Stimulated activated CD4-positive, alpha-beta T cell treated with anti-CD3 and anti-CD28 coated beads, Interleukin-15, amount 100 ng/mL, for 48 hours (primary cell): ENCODE measurements at places on chromosomes 3 and 15.

- DNase-seq: no peak
Observed at GRCh38 chr3:196067439-196067838, 14.5 kb downstream of the TFRC start.

GRCh38 chr15:38307251-38307650 lies 54.6 kb downstream of the SPRED1 start:
- no peak for DNase-seq

- DNase-seq: no peak
Observed at GRCh38 chr3:192514754-192515663, 212.3 kb downstream of the FGF12 start.

GRCh38 chr3:78277801-78278200 lies 1237.9 kb downstream of the ROBO2 start:
- DNase-seq: no peak

GRCh38 chr3:136093771-136094170 lies 102.4 kb downstream of the MSL2 start:
- DNase-seq: no peak

GRCh38 chr15:76991741-76992645 lies 2.9 kb upstream of the PSTPIP1 start:
- no peak for DNase-seq

GRCh38 chr3:152199102-152199840 lies 69.5 kb upstream of the MBNL1 start:
- DNase-seq: no peak

DNA sequence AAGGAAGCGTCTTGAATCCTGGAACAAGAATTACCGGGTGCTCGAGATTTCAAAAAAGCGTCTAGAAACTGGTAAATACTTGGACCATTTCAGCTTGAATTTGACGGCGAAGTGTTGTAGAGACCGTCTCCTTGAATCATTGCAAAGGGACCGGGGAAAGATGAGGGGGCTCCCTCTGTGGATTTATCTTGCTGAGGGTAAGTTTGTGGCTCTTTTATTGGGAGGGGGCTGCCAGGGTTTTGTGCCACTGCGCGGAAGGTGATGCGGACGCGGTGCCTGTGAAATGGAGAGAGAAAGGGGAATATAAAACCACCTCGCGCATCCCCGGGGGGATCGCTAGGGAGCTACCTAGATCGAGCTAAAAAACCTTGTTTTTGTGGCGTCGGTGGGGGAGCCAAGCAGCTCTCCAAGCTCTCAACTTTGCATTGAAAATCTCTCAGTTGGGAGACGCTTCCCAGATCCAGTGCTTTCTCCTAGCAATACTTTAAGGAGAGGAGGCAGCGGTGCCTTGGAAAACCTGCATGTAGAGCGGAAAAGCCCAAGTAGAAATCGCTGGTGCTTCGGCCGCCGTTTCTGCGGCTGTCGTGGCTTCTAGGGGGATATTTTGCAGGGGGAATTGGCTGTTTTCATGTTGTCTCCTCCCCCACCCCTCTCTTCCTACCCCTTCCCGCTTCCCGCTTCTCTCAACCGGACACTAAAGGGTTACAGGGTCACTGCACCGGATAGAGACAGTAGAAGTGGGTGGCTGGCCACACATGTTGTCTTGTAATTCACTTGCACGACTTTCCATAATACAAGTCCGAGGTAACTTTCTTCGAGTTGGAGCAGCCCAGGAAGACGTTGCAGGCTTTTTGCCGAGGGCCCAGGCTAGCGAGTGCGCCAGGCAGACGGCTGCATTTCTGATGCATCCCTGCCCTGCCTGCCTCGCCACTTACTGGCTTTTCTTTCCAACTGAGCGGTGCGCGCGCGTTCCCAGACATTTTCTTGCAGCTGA lies 187.6 kb downstream of the NLGN1 start:
- no peak for DNase-seq

DNA sequence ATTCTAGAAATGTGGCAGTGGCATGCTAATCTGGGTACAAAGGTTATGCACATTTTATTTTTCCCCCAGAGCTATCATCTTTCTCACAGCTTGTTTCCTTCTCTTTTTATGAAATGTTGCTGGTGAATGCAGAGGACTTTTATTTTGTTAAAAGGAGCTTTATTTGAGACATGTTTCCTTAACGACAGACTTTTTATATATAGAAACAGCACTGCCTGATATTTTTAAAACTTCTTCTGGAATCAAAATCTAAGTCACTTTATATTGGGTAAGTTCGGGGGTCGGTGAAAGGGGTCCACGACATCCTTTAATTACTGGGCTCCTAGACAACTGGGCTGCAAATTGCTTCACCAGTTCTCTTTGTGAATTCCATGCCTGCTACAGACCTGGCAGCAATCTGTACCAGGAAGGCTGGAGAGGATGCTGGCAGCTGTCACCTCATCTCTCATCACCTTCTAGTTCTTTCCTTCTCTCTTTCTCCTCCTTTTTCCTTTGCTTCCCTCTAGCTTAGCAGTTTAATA lies 464.7 kb downstream of the PDCD6IP start:
- DNase-seq: no peak

DNA sequence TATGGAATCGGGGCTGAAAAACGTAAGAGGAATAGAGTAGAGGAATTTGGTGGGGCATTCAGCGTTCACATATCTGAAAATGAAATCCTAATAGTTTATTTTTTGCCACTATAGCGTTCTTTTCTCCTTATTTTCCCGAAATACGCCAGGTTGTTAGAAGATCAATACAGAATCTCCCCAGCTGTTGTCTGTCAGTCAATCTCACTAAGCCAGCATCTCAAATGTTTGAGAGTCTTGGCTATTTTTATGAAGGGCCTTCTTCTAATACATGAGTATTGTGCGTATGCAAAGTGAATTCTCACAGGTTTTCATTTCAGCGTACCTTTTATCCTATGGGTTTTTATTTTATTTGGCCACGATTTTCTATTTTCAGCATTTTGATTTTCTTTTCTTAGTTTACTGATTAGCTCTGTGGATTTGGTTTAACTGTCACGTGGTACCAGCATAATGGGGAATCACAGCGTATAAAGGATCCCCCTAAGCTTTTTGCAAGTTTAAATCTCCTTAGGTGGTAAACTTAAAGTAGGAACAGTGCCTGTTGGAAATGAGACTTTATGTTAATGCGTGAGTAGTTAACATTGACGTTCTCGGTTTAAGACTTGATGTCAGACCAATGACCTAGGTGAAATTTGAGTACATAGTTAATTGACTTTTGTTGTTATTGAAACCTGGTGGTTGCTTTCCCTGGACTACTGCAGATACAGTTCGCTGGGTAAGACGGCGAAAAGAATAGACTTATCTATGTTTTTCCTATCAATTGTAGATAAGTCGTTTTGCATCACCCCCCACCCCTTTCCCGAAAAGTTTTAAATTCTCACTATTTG lies 1.3 kb downstream of the FXR1 start:
- no peak for DNase-seq

DNA sequence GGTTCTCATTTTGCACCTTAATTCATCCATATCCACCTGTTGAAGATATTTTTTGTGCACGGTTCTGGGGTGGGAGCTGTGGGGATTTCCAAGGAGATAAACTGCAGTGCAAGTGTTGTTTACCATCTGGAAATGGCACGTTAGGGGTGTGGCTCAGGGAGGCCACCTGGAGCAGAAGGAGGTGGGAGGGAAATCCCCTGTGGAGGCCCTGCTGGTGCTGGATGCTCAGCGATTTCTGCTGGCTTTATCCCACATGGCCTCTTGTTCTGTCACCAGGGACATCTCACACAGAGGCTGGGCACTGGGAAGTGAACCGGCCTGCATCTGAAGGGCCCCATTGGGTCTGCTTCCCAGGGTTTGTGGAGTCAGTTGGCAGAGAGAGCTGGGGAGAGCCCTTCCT lies 24.3 kb downstream of the TRPM1 start:
- no peak for DNase-seq

GRCh38 chr3:15782429-15782828 lies 15.3 kb downstream of the ANKRD28 start:
- no peak for DNase-seq

GRCh38 chr3:184616436-184616835 lies 54.9 kb downstream of the EPHB3 start:
- no peak for DNase-seq

DNA sequence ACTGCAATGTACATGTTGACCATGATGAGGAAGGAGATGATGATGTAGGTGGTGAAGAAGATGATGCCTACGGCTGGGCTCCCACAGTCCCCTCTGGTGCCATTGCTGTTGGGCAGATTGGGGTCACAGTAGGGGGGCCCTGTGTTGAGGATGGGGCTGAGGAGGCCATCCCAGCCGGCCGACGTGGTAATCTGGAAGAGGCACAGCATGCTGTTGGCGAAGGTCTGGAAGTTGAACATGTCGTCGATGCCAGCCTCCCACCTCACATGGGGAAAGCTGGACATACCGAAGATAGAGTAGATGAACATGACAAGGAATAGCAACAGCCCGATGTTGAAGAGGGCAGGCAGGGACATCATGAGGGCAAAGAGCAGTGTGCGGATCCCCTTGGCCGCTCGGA lies 48.6 kb upstream of the SCN5A start:
- DNase-seq: no peak

DNA sequence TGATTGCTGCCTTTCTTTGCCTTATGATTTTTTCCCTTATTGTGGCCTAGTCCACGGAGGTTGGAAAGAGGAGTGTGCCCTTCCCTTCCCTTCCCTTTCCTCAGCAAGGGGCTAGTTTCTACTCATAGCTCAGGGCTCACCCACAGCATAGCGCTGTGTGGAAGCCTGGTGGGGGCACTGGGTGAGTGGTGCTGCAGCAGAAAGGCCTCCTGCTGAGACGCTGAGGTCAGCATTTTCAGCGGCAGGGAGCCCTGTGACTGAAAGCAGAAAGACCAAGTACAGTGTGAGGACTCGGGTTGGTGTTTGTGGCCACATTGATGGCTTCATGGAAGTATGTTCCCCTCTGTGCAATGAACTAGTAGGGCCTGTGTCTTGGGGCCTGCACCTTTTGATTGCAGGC lies 21.9 kb downstream of the CACNA1D start:
- DNase-seq: no peak

DNA sequence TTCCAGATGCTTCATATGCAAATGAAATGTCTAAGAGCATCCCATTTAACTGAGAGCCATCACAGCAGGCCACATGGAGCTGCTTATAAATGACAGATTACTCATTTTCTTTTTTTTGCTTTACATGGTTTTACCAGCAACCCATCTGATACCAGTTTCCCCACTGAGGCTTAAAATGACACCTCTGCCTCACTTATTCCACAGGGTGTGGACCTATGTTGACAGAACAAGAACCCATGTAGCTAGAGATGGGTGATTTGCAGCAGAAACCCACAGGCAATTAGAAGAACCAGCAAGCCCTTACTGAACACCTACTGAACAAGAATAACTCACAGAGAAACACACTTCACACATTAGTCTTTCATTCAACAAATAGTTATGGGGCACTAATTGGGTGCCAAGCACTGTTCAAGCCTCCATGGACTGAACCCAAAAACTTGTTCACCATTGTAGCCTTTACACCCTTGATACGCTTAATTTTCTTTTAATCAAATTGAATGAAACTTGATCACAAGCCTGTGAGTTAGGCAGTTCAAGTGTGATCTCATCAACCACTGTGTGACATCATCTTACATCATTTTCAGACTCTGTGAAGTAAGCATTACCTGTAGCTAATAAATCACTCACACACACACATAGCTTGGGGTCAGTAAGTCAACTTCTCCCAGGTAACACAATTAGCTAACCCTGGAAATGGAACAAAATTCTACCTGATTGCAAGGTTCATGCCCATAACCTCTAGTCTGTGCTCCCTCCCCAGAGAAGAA lies 45.4 kb downstream of the MAGI1 start:
- DNase-seq: no peak

DNA sequence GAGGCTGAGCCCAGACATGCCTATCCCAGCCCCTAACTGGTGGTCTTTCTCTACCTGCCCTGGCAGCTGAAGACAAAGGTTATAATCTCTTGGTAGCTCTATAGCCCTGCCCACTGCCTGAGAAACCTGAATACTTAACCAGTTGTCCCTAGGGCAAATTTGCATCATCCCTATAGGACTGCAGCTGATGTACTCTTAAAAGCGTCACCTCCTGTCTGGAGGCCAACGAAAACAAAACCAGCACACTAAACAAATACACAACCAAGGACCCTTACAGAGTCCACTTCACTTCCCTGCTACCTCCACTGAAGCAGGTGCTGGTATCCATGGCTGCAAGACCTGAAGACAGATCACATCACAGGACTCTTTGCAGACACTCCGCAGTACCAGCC lies 98.0 kb downstream of the KCNAB1 start:
- DNase-seq: no peak

GRCh38 chr3:143902210-143902609 lies 53.9 kb upstream of the SLC9A9 start:
- no peak for DNase-seq

DNA sequence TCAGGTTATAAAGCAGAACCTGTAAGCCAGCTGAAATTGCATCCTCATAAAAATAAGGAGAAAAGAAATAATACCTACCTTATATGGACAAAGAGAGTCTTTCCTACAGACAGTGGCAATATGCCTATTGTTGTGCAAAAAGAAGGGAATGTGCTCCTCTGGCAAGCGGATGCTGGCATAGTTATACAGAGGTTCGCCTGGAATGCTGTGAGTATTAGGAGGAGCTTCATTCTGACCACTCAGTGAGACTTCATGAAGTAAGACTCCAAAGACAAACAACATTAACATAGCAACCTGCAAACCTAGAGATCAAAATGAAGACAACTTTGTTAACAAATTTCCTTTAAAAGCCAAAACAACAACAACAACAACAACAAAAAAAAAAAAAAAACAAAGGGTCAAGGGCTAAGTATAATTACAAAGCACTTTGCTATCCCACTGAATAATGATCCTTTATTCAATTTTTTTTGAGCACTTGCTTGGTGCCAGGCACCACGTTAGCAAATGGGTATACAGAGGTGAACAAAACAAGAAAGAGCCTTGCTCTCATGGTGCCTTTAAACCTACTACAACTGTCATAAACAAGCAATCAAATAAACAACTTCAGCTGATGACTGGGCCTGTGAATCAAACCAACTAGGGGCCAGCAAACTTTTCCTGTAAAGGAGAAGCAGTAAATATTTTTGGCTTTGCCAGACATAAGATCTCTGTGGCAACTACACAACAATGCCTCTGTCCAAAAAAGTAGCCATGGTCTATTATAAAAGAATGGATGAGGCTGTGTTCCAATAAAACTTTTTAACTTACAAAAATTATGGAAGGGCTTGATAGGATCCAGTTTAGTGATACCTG lies 3.7 kb downstream of the EOGT start:
- DNase-seq: no peak

DNA sequence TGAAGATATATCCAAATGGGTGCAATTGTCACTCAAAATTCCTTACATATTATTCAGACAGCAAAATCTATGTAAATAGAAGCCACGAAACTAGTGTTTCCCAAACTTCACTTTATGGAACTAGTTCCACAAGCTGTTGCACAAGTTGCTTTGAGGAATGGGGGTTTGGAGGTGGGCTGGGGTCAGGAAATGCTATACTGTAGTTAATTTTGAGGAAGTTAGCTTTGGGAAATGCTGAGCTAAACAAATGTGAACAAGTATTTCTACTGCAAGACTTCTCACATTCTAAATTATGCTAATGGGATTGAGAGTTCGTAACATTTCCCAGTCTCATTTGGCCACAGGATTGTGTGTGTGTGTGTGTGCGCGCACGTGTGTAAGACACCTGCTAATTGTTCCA lies 28.7 kb upstream of the SAMMSON start:
- DNase-seq: no peak

GRCh38 chr15:89812011-89812846 lies 2.4 kb downstream of the ANPEP start:
- DNase-seq: no peak
